ENCODE measurements at places on chromosomes 2 and 18. TPM values are rescaled to one million over a fixed set of nuclear protein-coding genes. Genes with fewer than 3 reads are reported as not detected.

GRCh38 chr2:30792521-30792920 lies 14.7 kb downstream of the CAPN13 start:
- DNase-seq: no peak

DNA sequence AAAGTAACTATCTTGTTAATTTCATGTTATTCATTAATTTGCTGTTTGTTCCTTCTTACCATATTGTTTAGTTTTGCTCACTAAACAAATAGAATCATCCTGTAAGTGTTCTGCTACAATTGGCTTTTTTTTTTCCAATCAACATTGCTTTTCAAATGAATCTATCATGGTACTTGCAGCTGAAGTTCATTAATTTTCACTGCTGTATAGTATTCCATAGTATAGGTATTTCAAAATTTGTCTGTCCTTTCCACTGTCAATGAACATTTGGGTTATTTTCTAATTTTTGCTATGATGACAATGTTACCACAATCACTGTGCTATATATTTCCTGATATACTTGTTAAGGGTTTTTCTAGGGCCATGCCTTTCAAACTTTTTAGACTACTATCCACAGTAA lies 89.0 kb upstream of the LYPD1 start:
- DNase-seq: no peak

DNA sequence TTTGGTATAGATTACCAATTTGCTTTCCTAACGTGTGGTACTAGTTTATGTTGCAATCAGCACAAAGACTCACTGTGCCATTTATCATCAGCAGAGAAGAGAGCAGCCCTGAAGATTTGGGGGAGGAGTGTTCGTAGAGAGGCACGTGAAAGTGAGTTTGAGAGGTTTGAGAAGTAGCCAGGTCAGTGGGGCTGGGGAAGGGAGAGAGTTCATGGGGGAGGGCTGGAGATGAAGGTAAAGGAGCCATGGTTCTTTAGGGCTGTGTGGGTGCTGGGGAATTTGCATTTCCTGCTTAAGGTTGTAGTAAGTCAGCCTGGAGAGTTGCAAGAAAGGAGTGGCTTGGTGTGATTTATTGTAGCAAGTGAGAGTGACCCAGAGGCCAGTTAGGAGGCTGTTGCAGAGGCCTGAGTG lies 172.1 kb downstream of the NEDD4L start:
- no peak for DNase-seq

DNA sequence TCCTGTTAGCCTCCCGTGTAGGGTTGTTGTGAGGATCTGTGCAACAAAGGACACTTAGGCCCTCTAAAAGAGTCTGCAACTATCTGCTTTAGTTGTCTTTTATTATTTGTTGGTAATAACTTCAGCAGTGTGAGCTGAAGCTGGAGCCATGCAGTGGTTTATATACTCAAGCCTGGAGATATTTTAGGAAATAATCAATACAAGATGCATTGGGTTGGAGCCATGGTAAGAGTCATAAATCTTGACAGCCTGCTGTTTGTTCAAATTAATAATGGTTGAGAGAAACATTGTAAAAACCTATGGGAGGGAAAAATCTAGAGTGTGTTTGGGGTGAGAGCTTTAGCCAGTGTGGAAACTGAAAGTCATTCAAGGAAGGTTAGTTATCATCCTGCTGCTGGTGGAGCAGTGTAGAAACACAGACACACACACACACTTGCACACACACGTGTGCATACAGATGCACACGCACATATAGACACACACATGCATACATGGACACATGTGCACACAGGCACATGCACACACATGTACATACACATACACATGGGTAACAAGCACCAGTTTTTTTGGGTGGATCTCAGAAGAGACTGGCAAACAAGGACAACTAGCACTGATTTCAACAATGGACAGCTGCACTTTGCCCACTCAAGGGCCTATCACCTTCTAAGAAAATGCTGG lies 51.0 kb downstream of the ACOXL start:
- no peak for DNase-seq

GRCh38 chr2:43268066-43268953 lies 41.9 kb upstream of the ZFP36L2 start:
- DNase-seq: peak; percentile 85

ITGAV gene
- total RNA-seq: 104 TPM
